Right atrium auricular region (tissue), 2 donors: ENCODE measurements at places on chromosomes 1 and 21. TPM values are rescaled to one million over a fixed set of nuclear protein-coding genes. Genes with fewer than 3 reads are reported as not detected.

- H3K4me3 ChIP-seq, result no peak overlapping the region
- no peak overlapping the region for H3K27ac ChIP-seq
- no peak for DNase-seq
- peaks cover 7% of the 10 kb centered on the region for H3K4me1 ChIP-seq
- H3K36me3 ChIP-seq, result peaks cover 100% of the 10 kb centered on the region
Measured at GRCh38 chr1:21853131-21853427, 41.0 kb downstream of the LDLRAD2 start.

The AMY2A gene
- not detected for total RNA-seq

DNA sequence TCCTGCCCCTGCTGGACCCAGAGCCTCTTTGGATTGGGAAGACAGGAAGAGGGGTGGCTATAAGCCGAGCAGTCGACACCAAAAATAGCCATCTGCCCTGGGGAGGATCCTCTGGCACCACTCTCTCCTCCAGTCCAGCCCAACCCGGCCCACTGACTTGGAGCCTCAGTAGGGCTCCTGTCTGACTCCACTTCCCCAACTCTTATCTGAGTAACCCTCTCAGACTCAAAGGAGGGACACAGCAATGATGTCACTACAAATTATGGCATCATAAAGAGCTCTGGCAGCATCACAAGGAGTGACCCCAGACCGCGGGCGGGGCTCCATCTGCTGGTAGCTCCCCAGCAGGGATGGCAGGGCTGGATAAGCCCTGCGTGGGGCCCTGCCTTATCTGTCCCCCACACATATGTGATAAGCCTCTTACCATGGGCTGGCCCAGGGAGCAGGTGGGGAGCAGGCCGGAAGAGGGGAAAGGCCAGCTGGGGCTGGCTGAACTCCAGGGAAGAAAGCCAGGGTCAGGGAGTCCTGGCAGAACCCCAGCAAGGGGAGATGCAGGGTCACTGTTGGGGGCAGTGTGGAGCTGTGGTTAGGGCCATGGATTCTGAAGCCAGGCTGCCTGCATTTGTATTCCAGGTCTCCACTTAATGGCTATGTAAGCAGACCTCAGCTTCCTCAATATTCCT is 4.6 kb upstream of the SLC6A9 start:
- no peaks in the 10 kb centered on the region for H3K4me1 ChIP-seq
- no peaks in the 10 kb centered on the region for H3K27me3 ChIP-seq
- no peak for DNase-seq
- H3K27ac ChIP-seq, result peak overlapping the region; percentile 61
- H3K4me3 ChIP-seq, result no peak overlapping the region
- H3K36me3 ChIP-seq, result no peaks in the 10 kb centered on the region

DNA sequence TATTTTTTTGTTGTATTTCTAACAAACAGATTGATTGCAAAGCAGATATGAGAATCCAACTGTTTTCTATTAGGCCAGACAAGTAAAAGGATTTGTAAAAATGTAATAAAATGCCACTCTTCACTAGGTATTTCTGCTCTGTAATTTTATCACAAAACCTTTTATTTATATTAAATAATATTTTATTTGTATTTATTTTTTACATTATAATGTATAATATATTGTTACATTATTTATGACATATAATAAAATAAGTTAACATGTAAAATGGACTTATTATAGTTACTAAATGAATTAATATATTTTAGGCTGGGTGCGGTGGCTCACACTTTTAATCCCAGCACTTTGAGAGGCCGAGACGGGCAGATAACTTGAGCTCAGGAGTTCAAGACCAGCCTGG is 12.7 kb upstream of the TNNI1 start:
- no peaks in the 10 kb centered on the region for H3K27me3 ChIP-seq
- H3K4me1 ChIP-seq, result peaks cover 11% of the 10 kb centered on the region
- H3K4me3 ChIP-seq, result no peak overlapping the region
- no peaks in the 10 kb centered on the region for H3K36me3 ChIP-seq
- no peak overlapping the region for H3K27ac ChIP-seq

GRCh38 chr1:183580281-183580682 is 10.0 kb downstream of the NCF2 start:
- H3K36me3 ChIP-seq, result no peaks in the 10 kb centered on the region
- no peaks in the 10 kb centered on the region for H3K27me3 ChIP-seq
- peak overlapping the region; percentile 16 for H3K27ac ChIP-seq
- DNase-seq, result no peak
- no peaks in the 10 kb centered on the region for H3K4me1 ChIP-seq
- no peak overlapping the region for H3K4me3 ChIP-seq

GRCh38 chr1:58573705-58574591 is 3.1 kb downstream of the TACSTD2 start:
- H3K4me1 ChIP-seq, result peaks cover 16% of the 10 kb centered on the region
- DNase-seq, result no peak
- no peak overlapping the region for H3K27ac ChIP-seq
- no peaks in the 10 kb centered on the region for H3K36me3 ChIP-seq
- H3K27me3 ChIP-seq, result peaks cover 7% of the 10 kb centered on the region
- H3K4me3 ChIP-seq, result no peak overlapping the region

GRCh38 chr1:13513895-13514546 is at the start of gene LRRC38:
Gene LRRC38, minus strand, starts transcription at chr1:13514003. Its CDS starts 410 bp downstream, at chr1:13513593.
- peak within 1 kb of the TSS; percentile 25 for H3K4me3 ChIP-seq
- no peaks in the 10 kb centered on the region for H3K36me3 ChIP-seq
- DNase-seq, result no peak
- no peaks in the 10 kb centered on the region for H3K27me3 ChIP-seq
- no peak within 1 kb of the TSS for H3K27ac ChIP-seq
- no peaks in the 10 kb centered on the region for H3K4me1 ChIP-seq

DNA sequence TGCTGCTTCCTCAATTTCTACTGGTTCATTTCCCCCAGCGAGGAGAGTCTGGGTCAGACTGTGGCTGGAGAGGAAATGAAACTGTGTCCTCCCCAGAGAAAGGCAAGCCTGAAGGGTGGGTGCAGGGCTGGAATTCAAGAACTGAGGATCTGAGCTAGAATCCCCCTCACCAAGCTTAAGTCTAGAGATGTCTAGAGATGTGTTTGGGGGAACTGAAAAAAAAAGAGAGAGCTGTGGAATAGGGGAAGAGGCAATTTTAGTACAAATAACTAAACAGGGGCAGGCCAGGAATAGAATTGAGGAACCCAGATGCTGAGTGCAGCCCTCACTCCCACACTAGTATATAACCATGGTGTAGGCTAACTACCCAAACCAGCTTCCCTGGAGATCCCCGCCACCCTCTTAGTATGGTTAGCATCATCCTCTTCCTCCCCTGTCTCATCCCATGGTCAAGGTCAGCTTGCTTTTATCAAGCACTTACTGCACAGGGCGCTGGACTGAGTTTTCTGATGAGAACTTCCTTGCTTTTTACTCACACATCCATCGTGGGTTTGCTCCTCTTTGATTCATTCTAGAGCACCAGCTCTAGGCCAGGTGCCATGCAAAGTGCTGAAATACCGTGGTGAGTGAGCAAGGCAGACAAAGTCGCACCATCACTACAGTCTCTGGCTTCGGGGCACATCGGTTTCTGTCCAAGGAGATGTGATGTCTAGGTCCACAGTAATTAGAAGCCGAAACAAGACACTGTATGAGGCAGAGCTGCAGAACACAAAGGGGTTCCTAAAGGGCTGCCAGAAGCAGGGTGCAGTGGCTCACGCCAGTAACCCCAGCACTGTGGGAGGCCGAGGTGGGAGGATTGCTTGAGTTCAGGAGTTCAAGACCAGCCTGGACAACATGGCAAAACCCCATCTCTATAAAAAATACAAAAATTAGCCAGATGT is 112.9 kb upstream of the IPO9 start:
- no peak overlapping the region for H3K4me3 ChIP-seq
- peaks cover 86% of the 10 kb centered on the region for H3K4me1 ChIP-seq
- H3K27me3 ChIP-seq, result no peaks in the 10 kb centered on the region
- peak overlapping the region; percentile 84 for H3K27ac ChIP-seq
- peaks cover 7% of the 10 kb centered on the region for H3K36me3 ChIP-seq
- no peak for DNase-seq

DNA sequence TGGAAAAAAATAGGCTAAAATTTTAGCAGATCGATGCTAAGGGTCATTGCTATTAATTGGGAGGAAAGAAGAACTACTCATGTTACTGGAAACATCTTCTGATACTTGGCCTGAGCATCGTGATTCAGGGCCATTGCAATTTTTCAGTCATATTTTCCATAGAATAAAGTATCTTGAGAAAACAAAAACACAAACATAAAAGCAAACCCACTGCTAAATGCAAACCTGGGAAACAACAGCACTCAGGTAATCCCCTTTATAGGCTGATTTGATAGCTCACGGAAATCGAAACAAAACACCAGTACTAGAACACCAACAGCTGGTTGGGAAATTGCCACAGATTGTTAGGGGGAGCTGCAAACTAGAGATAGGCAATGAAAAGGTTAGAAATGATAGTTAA is 172.9 kb upstream of the ESRRG start:
- no peak for DNase-seq
- H3K27me3 ChIP-seq, result no peaks in the 10 kb centered on the region
- H3K4me3 ChIP-seq, result no peak overlapping the region
- H3K36me3 ChIP-seq, result no peaks in the 10 kb centered on the region

The CLCA4 gene
- total RNA-seq, result not detected

DNA sequence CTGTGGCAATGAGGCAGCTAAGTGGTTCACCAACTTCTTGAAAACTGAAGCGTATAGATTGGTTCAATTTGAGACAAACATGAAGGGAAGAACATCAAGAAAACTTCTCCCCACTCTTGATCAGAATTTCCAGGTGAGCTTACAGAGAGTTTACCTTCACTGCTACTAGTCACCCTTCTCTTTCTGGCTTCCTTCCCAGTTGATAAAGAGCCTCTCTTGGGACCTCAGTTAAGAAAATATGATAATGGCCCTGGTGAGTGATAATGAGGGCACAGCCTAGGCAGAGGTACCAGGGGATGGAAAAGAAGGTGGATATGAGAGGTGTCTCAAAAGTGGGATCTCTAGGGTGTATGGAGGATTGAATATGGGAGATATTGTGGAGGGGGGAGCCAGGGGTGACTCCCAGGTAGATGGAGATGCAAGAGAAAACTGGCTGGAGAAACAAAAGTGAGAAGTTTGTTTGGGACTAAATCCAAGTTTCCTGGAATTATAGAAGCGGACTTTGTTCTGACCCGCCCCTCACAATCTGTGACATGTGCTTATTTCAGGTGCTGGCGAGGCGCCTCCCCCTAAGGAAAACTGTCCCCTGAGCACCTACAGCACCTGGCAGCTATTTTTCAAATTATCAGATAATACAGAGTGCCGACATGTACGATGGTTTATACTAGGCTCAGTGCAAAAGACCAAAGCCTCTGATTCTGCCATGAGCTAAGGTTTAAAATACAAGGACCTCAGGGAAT is 13.7 kb downstream of the MTARC2 start:
- DNase-seq, result no peak
- H3K4me3 ChIP-seq, result no peak overlapping the region
- H3K36me3 ChIP-seq, result peaks cover 46% of the 10 kb centered on the region
- no peak overlapping the region for H3K27ac ChIP-seq
- H3K27me3 ChIP-seq, result no peaks in the 10 kb centered on the region

The CELA2A gene
- total RNA-seq, result not detected

- H3K27ac ChIP-seq, result no peak overlapping the region
- no peak overlapping the region for H3K4me3 ChIP-seq
- DNase-seq, result no peak
- H3K4me1 ChIP-seq, result no peaks in the 10 kb centered on the region
- no peaks in the 10 kb centered on the region for H3K27me3 ChIP-seq
- H3K36me3 ChIP-seq, result no peaks in the 10 kb centered on the region
Measured at GRCh38 chr1:247247568-247247967, 8.3 kb upstream of the VN1R5 start.

The LAD1 gene
- 8.8 TPM for total RNA-seq

The IL19 gene
- total RNA-seq, result not detected

DNA sequence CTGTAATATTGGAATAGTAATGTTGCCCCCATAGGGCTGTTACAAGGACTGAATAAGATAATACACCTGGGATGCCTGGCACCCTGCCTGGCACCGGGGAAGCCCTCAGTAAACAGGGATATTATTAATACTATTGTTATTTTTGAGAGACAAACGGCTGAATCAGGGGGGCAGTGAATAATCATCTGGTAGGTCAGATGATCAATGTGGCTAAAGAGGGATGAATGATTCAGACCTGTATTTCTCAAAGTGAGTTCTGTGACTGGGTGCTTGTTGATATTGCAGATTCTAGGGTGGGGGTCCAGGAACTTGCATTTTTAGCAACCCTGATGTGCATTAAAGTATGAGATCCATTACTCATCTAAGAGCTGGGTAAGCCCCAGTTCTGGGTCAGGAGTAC is 46.2 kb upstream of the BCL10 start:
- no peaks in the 10 kb centered on the region for H3K27me3 ChIP-seq
- no peak overlapping the region for H3K4me3 ChIP-seq
- no peak for DNase-seq
- H3K4me1 ChIP-seq, result no peaks in the 10 kb centered on the region
- no peak overlapping the region for H3K27ac ChIP-seq
- H3K36me3 ChIP-seq, result no peaks in the 10 kb centered on the region

DNA sequence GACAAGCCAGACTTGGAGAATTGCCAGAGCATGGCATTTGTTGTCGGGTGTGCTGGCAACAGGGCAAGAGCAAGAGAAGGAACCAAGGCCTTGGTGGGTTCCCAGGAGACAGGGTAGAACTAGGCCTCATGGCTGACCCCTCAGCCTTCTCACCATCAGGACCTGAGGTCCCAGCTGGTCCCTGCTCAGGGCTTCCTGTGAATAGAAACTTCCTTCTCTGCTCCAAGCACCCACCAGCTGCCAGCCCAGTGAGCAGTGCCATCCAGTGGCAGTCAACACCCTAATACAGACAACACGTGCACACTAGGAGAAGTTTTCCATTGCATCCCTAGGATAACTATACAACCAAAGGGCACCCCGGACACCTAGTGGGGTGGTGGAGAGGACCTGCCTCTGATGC is 22.8 kb downstream of the S100A6 start:
- H3K4me3 ChIP-seq, result no peak overlapping the region
- DNase-seq, result no peak
- no peak overlapping the region for H3K27ac ChIP-seq

The FCGR3B gene
- 2.6 TPM for total RNA-seq

- no peaks in the 10 kb centered on the region for H3K36me3 ChIP-seq
- no peaks in the 10 kb centered on the region for H3K27me3 ChIP-seq
- no peak for DNase-seq
- no peak overlapping the region for H3K4me3 ChIP-seq
Measured at GRCh38 chr1:23772854-23773242, 5.4 kb upstream of the PITHD1 start.

The S100A7A gene
- not detected for total RNA-seq
